ENCODE measurements at places on chromosomes 12 and 14.
A peak's percentile ranks its signal among the peaks of the same experiment; 100 is the strongest.

GRCh38 chr12:29316752-29317151 lies 64.2 kb downstream of the ERGIC2 start:
- peak; percentile 18 for DNase-seq

DNA sequence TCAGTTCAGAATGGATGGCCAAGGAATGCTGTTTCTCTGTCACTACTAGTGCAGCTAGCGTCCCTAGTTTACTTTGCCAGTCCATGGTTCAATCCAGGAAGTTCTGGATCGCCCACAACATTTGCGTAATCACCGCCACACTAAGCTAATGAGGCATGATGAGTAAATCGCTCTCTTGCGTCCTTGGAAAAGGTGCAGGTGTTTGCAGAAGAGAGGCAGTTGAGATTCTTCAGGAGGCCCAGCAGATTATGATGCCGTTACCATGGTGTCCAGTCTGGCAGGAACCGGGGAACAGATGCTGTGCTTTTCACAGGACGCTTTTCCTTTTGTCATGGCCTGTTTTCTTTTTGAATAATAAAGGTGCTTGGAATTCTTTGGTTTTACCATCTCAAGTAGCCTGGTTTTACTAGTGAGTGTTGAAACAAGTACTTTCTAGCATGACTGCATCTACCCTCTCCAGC lies 9.0 kb downstream of the TPH2 start:
- no peak for DNase-seq

DNA sequence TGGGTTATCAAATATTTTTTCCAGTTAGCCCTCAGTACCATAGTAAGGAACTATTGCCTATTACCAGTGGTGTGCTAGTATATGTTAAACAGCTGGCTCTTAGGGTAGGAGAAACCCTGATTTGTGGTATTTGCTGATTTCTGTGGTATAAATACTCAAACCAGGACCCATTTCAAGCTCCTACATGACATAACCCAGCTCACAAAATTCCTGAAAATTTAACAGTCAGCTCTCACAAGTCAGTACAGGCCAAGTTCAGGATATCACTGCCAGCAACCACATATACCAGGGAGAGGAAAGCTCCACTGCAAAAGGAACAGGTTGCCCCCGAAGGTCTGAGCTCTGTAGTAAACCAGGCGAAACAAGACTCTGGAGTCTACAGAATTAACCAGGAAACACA lies 315.3 kb downstream of the NOVA1 start:
- DNase-seq, result peak; percentile 16

DNA sequence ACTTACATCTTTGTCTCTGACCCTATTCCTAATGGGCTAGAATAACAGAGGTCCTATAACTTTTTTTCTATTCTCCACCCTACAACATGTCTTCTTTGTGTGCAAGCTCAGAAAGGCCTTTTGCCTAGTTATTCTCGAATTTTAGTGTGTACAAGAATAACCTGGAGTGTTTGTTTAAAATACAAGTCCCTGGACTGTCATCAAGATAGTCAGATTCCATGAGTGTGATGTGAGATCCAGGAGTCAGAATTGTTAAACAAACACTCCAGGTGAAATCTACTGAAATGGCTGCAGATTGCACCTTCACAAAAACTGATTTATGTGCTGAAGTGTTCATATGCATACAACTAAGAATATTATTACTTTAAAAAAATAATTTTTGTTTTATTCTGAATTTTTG lies 114.4 kb upstream of the DIO2 start:
- DNase-seq, result no peak

DNA sequence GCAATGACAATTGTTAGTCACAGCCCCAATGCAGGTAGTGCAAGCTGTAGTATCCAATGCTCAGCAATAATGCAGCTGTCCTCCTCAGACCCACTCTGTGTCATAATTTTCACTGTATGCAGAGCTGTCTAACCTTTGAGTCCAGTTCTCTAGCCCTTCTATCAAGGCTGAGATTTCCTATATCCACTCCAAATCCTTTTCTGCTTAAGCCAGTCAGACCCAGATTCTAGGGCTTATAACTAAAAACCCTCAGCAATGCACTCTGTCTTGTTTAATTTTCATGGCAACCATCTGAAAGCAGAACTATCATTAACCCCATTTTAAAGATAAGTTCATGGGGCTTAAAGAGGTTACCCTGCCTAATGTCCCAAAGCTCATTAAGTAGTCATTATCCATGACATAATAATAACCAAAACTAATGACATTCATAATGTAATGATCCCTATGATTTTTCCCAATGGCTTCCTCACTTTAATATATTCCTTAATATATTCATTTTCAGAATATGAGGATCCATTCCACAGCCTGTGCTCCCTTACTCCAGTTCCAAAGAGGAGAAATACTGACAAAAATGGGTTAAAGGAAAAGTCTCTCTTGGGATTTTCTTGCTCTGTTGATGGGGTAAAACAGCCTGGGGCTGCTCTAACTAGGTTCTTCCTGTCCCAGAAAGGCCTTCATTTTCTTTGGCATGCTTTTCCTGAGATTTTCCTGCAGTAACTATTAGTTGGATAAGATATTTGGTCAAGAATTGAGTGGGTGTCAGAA lies 29.5 kb downstream of the TXNDC16 start:
- DNase-seq, result no peak

GRCh38 chr14:102473559-102473958 lies 36.0 kb downstream of the ANKRD9 start:
- no peak for DNase-seq

- no peak for DNase-seq
These were observed 1083.2 kb downstream of the FLRT2 start for GRCh38 chr14:86613126-86613525.

- DNase-seq, result no peak
These were observed 3.8 kb downstream of the TCL1A start for GRCh38 chr14:95710106-95710505.

- no peak for DNase-seq
These were observed 6.9 kb upstream of the SVOP start for GRCh38 chr12:109027767-109028166.

GRCh38 chr14:29800961-29801360 lies 126.7 kb downstream of the PRKD1 start:
- DNase-seq, result no peak

GRCh38 chr14:73743431-73743931 lies 29.3 kb upstream of the PNMA1 start:
- peak; percentile 82 for DNase-seq

- no peak for DNase-seq
These were observed 30.7 kb downstream of the CSRP2 start for GRCh38 chr12:76848132-76848531.

- DNase-seq, result peak; percentile 53
These were observed 521 bp downstream of the MAP4K5 start for GRCh38 chr14:50531595-50532501.

DNA sequence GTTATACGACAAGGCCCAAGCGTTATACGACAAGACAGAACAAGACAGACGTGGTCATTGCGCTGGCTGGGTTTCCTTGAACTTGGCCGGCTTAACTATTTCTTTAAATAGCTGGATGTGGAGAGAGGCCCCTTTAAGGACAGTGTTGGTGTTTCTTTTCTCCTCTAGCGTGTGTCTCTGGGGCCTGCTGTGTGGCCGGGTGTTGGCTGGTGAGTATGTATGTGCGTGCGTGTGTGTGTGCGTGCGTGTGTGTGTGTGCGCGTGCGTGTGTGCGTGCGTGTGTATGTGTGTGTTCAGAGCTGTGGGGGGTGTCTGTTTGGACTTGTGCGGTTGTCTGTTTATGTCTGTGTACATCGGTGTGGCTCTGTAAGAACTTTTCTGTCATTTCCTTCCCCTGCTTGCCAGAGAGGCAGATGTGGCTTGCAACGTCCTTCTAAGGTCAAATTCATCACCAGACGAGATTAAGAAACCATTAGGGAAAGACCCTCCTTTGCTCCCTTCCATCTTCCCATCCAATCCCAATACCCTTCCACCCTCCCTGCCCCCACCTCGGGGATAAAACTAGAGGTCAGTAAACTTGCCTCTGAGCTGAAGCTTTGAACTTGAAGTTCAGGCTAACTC lies 78.6 kb upstream of the TBX3 start:
- DNase-seq, result no peak

GRCh38 chr12:45483571-45483970 lies 245.9 kb upstream of the ARID2 start:
- peak; percentile 26 for DNase-seq

- no peak for DNase-seq
These were observed 31.9 kb upstream of the HIF1A start for GRCh38 chr14:61663312-61663979.

DNA sequence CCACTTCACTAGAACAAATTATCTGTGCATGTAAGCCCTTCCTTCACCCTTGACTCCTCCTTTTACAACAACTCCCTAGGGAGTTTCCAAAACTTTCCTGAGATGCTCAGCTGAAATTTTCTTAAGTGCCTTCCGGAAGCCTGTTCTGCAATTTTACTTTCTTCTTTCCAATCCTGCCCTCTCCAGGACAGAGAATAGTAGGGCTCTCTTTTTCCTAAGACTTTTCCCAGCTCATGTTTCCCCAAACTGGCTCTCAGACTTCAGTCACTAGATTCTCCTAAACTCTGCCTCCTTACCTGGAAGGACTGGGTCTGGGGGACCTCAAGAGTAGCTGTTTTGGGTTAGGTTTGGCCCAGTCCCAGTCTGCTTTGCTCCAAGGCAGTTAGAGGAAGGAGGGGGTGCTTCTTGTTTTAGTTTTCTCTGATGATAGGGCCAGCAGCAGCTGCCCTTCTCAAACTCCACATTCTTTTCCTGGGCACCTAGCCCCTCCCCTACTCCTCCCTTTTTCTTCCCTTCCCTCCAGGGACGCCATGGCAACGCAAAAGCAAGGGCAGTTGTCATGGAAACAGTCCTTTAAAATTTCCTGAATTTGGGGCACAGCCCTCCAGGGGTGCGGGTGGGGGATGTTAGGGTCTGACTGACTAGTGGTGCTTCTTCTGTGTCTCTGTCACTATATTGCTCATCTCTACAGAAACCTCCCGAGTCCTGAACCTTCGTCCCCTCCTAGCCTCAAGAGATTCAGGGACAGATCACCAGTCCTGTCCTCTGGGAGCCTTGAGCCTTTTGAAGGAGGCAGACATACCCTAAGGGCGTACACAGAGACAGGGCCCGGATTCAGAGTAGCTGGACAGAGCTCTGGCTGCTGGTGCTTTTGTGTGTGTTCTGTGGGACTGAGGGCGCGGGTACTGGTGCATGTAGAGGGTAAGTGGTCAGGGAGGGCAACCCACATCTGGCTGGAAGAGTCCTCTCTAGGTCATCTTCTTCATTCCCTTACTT lies 17.0 kb downstream of the PPP1R1A start:
- DNase-seq, result peak; percentile 37

GRCh38 chr12:47098099-47098498 lies 18.3 kb upstream of the AMIGO2 start:
- DNase-seq, result no peak

- DNase-seq, result no peak
These were observed 106.7 kb downstream of the PPP2R5E start for GRCh38 chr14:63436286-63437098.

DNA sequence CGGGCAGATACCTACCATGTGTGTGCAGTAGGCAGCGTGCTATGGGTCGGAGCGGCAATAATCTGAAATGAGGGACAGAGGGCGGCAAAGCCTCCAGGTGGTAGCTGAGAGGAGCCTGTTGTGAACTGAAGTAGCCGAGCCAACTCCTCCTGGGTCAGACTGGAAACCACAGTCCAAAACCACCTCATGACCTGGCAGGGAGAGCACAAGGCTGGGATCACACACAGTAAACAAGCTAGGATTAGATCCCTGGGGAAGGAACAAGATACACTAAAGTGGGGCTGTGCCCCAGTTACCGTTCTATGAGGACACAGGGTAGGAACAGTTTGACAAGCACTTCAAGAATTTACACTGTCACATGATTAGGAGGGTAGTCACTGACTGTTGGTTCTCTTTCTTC lies 49.0 kb downstream of the AREL1 start:
- DNase-seq, result peak; percentile 84

- DNase-seq, result no peak
These were observed 75.1 kb upstream of the ST8SIA1 start for GRCh38 chr12:22409377-22410164.

DNA sequence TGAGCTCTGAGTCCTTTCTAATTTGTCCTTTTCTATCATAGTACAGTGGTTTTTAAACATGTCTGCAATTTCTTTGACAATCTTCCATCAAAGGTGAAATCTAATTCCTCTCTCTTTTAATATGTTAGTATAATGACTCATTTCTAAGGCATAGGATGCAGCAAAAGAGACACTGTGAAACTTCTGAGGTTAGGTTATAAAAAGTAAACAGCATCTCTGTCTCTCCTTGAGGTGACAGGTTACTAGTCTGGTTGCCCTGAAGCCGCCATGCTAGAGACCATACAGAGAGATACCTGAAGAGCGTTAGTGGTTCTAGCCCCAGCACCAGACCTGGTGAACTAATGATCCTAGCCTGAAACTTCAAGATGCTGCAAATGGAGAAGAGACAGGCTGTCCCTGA lies 114.3 kb downstream of the PPM1A start:
- DNase-seq, result no peak

DNA sequence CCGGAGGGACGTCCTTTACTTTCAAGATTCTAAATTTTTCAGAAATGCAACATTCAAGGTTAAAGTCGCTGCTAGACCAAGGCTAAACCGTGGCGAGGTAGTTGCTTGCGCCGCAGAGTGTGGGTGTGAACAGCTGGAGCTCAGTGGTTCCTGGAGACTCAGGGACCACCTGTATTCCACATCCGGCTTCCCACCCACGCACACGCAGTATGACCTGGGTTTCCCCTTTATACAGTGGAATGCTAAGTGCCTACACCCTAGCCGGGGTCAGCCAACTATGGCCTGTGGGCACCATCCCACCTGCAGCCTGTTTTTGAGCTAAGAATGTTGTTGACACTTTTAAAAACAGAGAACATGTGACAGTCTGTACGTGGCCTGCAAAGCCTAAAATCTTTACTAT lies 42.9 kb upstream of the TESC start:
- DNase-seq, result no peak

DNA sequence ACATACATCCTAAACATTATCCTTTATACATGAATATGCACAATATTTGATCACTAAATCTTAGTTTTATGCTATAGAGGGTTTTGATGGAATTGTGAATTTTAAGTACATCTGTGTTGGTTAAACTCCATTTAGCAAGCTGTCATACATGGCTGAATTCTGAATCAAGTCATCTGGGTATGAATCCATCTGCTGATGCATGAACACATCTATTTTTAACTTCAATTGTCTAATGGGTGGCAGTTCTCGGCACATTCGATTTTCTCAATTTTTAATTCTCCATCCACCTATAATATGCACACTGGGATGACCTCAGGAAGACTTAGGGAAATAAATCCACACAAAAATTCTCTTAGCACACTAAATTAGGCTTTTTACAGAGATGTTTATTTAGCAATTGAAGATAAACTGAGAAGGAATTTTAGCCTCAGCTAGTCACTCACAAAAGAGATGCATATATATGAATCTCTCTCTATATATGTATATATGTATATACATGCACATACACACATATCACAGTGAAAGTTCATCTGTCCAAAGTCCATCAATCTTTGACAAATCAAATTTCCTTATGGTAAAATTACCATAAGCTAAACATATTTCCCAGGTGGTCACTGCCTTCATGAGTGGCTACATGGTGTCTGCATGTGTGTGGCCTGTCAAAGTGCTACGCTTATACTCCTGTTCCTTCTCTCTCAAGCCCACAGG lies 44.5 kb upstream of the VPS33A start:
- DNase-seq, result peak; percentile 53

Data from myocyte (in vitro differentiated cells).